ENCODE measurements at places on chromosomes 7 and 10.

DNA sequence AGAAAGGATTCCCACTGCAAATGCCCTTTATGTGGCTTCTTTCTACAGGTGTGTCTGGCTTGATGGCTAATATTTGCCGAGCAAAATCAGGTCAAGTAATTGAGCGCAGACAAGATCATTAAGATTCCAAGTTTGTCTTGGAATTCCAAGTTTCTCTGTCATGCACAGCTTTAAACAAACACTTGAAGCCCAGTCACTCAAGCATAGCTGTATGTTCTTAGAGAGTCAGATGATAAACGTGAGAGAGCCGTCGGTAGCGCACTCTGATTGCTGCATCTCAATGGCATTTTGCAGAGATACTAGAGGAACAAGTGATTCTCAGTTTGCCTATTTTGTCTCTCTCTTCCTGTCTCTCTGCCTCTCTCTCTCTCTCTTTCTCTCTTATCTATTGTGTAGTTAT, 658 bp downstream of the DMBT1 start:
- DNase-seq = no peak

GRCh38 chr10:31708474-31708873, 220.2 kb downstream of the ARHGAP12 start:
- DNase-seq = no peak

DNA sequence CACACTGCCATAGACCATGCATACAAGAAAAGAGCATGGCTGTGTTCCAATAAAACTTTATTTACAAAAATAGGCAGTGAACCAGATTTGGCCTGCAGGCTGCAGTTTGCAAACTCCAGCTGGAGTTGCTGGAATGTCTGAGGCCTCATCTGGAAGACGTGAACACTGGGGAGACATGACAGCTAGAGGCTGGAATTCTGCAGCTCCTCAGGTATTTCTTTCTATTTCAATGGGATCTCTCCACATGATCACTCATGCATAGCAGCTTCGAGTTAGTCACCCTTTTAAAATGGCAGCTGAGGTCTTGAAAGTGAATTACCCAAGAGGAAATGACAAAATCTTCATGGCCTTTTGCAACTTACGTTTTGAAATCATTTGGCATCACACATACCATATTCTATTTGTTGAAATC, 52.6 kb upstream of the BET1 start:
- no peak for DNase-seq

DNA sequence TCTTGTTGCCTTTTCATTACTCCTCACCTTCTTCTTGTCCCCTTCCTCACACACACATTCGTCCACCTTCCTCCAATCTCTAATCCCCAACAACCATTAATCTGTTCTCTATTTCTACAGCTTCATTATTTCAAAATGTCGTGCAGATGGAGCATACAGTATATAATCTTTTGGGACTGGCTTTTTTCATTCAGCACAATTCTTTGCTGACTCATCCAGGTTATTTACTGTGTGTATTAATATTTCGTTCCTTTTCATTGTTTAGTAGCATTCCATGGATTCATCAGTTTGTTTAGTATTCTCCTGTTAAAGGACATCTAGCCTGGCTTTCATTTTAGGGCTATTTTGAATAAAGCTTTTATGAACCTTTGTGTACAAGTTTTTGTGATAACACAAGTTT, 159.3 kb downstream of the PTPN20 start:
- DNase-seq = no peak
